ENCODE measurements at places on chromosomes 6 and 20.

GRCh38 chr6:10556589-10556988, 35.4 kb downstream of the GCNT2 start:
- DNase-seq = no peak

GRCh38 chr6:34486106-34486740, 20.3 kb downstream of the PACSIN1 start:
- no peak for DNase-seq

GRCh38 chr20:46652699-46653098, 1.4 kb upstream of the SLC13A3 start:
- no peak for DNase-seq

- DNase-seq = no peak
Observed at GRCh38 chr6:35328108-35328723, 14.1 kb upstream of the PPARD start.

GRCh38 chr6:132733814-132734213, 20.0 kb upstream of the VNN1 start:
- no peak for DNase-seq

DNA sequence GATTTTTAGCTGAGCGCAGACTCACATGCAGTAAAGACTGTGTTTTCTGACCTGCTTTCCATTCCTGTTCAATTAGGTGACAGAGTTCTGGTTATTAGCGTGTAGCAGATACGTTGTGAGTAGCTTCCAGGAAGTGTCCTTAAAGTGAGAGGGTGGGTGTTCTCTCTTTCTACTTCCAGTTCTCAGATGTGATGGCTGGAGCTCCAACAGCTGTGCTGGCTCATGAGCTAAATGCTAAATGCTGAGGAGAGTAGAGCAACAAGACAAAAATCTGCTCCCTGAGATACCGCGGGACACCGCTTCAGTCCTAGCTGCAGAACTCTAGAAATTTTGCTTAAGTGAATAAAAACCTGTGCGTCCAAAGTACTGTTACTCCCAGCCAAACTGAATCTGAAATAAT, 38.2 kb upstream of the FYN start:
- DNase-seq = no peak

- no peak for DNase-seq
Observed at GRCh38 chr6:14676064-14676463, 558.5 kb downstream of the CD83 start.

- DNase-seq = no peak
Observed at GRCh38 chr6:9628819-9629218, 786.1 kb downstream of the TFAP2A start.

- no peak for DNase-seq
Observed at GRCh38 chr6:111260570-111261298, 173.4 kb downstream of the SLC16A10 start.

- DNase-seq = no peak
Observed at GRCh38 chr20:43983359-43983758, 68.7 kb downstream of the TOX2 start.
